ENCODE measurements at places on chromosomes 4 and X. TPM values are rescaled to one million over a fixed set of nuclear protein-coding genes. Genes with fewer than 3 reads are reported as not detected.

GPR82 gene
- not detected for total RNA-seq

CLCN5 gene
- 28.1 TPM for total RNA-seq

CD38 gene
- not detected for total RNA-seq

AMOT gene
- 5.0 TPM for total RNA-seq

HSD17B13 gene
- 0.30 TPM for total RNA-seq

P2RY4 gene
- total RNA-seq: not detected

RNF212 gene
- 1.8 TPM for total RNA-seq

CT45A10 gene
- total RNA-seq: not detected

TRIM61 gene
- 3.0 TPM for total RNA-seq

REPS2 gene
- 0.37 TPM for total RNA-seq

SHROOM2 gene
- total RNA-seq: 4.5 TPM

SMIM31 gene
- not detected for total RNA-seq

PLK4 gene
- total RNA-seq: 11.0 TPM

TRAM1L1 gene
- total RNA-seq: 3.3 TPM

SRPX2 gene
- total RNA-seq: 122 TPM

JAKMIP1 gene
- not detected for total RNA-seq

C4orf36 gene
- total RNA-seq: not detected

AKAP17A gene
- total RNA-seq: 27.3 TPM

USP17L22 gene
- not detected for total RNA-seq

PAPSS1 gene
- 90.3 TPM for total RNA-seq

SCRG1 gene
- total RNA-seq: 8.3 TPM

Data from smooth muscle cell of the umbilical artery (primary cell).